ENCODE measurements at places on chromosomes 7 and 10.
A peak's percentile ranks its signal among the peaks of the same experiment; 100 is the strongest.

- DNase-seq, result no peak
Measured at GRCh38 chr7:115637128-115637527, 393.4 kb downstream of the TFEC start.

GRCh38 chr7:142817506-142817905 is 37.4 kb upstream of the EPHB6 start:
- DNase-seq, result no peak

DNA sequence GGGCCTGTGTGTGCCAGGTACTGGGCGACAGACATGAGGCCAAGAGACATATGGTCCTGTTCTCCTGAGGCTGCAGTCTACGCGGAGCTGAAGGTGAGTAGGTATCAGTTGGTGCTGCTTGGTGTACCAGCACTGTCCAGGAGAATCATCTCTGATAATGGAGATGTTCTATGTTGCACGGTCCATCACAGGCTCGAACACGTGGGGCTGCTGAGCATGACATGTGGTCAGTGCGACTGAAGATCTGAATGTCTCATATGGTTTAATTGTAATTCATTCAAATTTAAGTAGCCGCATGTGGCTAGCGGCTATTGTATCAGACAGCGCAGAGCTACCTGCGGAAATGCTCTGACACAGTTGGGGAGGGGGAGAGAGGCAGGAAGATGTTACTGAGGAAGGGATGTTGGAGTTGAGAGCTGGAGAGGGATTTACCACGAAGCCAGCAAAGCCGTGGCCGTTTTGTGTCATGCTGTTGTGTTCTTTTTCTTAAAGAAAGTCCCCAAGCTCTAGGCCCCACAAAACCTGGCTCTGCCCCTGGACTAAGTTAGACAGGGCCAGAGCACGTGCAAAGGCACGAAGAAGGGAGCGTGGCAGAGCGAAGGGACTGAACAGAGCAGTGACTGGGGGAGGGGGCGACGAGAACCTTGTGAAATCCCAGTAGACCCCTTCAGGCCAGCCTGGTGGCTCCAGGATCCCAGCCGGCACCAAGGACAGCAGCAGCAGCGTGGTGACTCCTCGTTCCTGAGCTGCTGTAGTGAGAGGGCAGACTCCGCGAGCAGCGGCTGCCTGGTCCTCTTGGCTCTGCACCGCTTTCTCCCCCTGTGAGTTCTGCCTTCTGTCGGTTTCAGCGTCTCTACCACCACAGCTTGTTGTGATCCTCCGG is 20.0 kb downstream of the SMKR1 start:
- peak; percentile 21 for DNase-seq

DNA sequence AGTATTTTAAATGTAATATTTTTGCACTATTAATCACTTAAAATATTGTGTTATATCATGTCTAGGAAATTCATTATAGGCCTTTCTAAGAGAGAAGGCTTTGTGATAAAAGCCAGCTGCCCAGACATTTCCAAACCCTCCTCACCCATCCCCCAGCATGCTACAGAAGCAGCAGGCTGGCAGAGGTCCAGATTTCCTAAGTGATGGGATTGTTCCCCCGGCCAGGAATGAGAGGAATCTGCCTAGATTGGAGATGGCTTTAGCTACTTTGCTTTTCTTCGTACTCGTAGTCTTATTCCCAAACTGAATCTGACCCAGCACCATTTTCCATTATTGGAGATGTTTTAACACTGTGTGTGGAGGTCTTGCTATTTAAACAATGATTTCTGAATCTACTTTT is 29.4 kb downstream of the CDK14 start:
- DNase-seq, result peak; percentile 43

- DNase-seq, result no peak
Measured at GRCh38 chr7:121180436-121181063, 148.2 kb upstream of the WNT16 start.

DNA sequence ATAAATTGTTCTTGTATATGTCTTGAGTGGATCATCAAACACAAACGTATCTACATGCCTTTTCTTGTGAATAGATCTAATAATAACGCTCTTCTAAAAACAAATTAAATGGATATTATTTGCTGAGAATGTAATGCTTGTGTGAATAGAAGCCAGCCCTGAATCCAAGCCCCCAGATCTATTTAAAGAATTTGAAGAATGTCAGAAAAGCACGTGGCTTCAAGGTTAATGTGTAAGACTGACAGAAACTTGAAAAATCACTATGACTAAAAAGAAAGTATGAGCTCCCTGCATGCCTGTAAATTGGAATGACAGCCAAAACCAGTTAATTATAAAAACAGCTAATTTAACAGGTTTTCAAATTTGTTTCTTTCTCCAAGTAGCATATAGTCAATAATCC is 43.2 kb upstream of the ATRNL1 start:
- DNase-seq, result peak; percentile 23

- DNase-seq, result peak; percentile 55
Measured at GRCh38 chr7:22549667-22550513, 49.9 kb upstream of the STEAP1B start.

DNA sequence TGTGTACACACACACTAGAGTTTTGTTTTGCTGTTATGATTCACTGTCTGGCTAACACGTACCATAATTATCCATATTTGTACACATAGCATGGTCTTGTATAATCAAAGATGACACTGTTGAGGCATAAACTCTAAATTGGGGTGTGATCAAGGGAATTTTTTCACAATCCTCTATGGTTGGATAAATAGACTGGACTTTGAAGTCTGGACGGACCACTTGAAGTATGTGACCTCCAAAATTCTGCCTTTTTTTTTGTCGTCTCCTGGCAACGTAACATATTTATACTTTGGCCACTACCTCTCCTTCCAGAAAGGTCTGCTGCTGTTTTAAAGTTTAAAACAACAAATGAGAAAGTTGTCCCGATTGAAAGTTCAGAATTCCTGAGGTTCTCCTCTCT is 193.4 kb downstream of the CACNB2 start:
- no peak for DNase-seq

- DNase-seq, result no peak
Measured at GRCh38 chr10:34565934-34566333, 249.2 kb downstream of the PARD3 start.

GRCh38 chr7:1939434-1940401 is 269.6 kb downstream of the ELFN1 start:
- DNase-seq, result no peak

DNA sequence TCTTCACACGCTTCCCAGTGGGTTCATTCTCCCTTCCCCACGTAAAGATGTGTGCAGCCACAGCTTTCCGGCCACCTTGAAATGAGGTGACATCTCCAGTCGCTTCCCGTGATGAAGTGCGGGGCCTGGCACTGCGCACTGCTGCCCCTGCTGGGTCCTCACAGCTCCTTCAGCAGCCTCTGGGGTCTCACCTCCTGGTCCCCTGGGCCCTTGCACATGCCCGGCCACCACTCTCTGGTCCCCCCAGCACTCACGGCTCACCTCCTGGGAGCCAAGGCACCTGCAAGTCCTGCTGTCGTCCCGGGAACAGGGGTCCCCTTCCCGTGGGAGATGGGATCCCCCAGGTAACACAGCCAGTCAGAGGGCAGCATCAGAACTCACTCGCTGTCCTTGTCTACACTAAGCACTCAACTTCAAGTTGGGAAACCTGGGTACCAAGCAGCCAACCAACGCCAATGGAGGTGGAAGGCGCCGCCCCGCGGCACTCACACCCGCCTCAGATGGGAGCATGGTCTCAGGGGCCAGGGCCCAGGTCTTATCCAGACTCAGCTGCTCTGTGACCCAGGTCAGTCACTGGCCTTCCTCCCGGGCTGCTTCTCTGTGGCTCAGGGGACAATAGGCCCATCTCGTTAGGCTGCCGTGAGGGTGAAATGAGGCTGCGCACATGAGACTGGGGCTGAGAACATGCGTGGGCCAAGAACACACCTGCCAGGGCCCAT is 176.2 kb downstream of the PTPRN2 start:
- no peak for DNase-seq

DNA sequence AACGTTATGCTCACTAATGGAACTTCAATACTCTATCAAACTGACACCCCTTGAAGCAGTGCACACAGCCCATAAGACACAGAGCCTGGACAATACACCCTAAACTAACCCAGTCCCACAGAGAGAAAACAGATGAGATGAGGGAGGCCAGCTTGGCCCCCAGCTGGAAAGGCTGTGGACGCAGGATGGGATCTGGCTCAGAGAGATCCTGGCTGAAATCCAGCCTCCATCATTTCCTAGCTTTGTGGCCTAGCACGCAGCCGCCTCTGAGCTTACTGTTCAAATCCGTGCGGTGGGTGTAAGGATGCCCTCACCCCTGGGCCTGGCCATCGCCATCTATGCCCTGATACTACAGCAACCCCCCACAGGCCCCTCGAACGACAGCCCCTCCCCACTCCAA is 32.7 kb downstream of the SNX8 start:
- DNase-seq, result no peak

- no peak for DNase-seq
Measured at GRCh38 chr7:156017916-156018700, 205.8 kb upstream of the SHH start.

GRCh38 chr10:89646889-89647657 is 2.0 kb upstream of the PANK1 start:
- no peak for DNase-seq

DNA sequence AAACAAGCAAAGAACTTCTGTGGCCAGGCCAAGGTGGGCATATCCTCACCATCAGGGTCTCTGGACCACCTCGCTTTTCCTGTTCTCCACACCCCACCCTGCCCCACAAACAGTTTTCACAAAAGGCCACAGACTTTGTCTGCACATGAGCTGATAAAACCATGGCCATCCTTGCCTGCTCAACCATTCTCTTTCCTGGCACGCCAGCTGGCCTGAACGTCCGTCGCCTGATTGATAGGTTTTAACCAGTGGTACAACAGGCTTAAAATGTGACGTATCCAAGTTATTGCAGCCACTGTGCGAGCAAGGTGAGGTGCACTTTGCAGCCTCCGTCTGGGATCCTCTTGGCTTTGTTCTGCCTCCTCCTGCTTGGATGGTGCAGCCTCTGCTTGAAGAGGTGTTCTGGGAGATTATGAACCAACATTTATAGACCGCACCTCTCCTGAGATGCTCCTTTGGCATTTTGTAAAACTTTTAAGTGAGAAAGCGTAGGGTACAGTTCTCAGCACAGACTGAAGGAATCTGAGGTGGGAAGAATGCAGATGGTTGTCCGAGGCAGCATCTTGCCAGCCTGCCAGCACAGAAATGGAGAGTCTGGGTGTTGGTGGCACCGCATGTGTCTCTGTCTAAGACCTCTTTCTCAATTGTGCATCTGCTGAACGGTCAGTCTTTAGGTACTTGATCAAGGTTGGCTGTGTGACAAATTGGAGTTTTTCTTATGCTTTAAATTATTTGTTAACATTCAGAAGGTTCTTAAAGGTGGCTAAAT is 288.3 kb downstream of the CELF2 start:
- DNase-seq, result no peak

DNA sequence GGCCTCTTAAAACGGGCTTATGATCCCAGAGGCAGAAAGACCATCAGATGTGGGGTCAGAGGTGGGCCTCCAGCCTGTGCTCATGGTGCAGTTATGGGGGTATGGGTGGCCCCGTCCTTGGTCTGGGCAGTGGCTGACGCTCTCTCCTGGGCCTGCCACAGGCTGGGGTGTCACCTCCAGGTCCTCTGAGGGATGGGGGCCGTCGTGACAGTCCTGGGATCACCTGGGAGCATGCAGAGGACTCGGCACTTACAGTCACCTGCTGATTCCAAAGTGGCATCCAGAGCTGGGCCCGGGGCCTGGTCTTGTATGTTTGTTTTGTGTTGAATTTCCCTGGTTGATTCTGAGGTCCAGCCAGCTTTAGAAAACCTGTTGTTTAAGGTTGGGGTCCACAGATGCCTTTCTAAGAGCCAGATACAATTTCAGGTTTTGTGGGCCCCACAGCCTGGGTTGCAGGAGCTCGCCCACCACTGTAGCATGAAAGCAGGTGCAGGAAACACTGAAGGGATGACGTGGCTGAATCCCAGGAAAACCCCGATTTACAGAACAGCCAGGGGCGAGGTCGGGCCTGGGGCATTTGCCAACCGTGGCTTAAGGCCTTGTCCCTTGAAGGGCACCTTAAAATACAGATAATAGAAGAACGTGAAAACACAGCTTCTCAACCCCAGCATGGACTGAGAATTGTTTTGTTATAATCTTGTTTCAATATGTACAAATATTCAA is 170.7 kb upstream of the PPP2R2D start:
- no peak for DNase-seq

- peak; percentile 37 for DNase-seq
Measured at GRCh38 chr10:22618078-22618785, 96.1 kb downstream of the PIP4K2A start.

DNA sequence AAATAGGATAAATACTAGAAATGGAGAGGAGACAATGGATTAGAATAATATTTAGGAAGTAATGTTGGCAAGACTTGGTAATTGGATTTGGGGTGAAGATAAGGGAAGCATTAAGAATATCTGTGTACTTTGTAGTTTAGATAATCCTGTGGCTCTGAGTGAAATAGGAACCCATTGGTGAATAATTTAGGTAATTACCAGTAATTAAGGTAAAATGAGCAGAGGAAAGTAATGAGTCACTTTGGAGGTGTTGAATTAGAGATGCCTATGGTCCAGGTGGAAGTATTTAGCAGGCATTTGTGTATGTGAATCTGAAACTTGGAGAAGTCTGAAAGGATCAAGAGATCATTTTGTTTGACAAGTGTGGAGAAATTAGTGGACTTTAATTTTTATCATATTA is 5.7 kb downstream of the C1GALT1 start:
- DNase-seq, result no peak

- DNase-seq, result no peak
Measured at GRCh38 chr7:100221767-100222444, 2.2 kb downstream of the PVRIG start.

DNA sequence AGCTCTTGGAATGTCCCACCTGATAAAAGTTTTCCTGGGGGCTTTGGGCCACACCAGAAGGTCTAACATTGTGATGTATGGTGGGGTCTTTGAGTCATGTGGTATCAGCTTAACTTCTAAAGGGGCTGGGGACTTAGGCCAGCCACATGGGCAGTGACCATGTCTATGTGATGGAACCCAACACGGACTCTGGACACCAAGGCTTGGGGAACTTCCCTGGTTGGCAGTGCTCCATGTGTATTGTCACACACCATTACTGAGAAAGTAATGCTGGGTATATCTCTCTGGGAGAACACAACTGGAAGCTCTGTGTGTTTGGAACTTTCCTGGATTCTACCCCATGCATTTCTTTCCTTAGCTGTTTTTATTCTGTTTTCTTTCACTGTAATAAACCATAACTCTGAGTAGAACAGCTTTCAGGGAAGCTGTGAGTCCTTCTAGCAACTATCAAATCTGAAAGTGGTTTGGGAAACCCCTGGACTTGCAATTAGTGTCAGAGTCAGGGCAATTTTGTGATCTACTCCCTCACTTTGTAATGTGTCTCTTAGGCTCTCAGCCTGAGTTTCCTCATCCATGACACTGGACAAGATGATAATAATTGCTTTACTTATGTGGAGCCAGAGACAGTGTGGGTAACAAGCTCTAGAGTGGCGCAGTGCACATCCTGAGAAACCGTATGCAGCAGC is 28.4 kb upstream of the AGK start:
- no peak for DNase-seq

GRCh38 chr7:65946904-65947303 is 35.1 kb downstream of the GUSB start:
- DNase-seq, result peak; percentile 64

DNA sequence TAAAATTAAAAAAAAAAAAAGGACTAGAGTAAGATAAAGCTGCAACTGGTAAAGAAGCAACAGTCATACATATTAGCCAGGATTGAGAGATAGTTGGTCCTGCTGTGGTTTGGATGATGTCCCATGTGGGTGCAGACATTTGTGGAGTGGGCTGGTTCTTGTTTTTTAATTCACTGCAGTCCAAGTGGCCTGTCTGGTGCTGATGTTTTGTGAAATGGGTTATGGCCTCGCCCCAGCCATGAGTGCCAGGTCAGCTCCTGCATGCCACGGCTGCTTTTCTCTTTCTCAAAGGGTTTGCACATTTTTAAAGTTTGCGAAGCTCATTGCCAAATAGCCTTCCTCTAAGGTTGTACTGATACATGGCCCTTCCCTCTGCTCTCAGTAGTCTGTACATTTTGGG is 14.1 kb upstream of the BTBD16 start:
- no peak for DNase-seq
